ENCODE measurements at places on chromosomes 2 and 18.

- no peak for DNase-seq
These were observed 35.2 kb downstream of the WDPCP start for GRCh38 chr2:63553049-63553448.

- DNase-seq, result peak; percentile 80
These were observed 116.3 kb upstream of the SPRED2 start for GRCh38 chr2:65548576-65549256.

GRCh38 chr18:9404565-9405060 is 70.0 kb downstream of the TWSG1 start:
- DNase-seq, result no peak

DNA sequence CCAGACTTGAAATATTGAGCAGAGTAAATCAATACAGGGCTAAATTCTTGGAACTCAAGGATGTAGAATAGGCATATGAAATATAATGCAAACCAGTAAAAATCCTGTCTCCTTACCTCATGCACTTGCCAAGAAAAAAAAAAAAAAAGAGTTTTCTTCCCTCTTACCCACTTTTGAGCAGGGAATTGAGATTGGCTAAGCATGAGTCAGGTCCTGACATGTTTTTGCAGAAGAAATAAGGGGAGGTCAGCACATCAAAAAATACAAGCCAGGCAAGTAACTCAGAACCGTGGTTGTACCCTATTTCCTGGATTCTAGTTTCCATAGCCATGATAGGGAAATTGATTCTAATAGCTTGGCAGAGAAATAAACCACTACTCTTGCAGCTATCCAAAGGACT is 1526.7 kb downstream of the LRP1B start:
- no peak for DNase-seq

- DNase-seq, result no peak
These were observed 92.7 kb downstream of the MRO start for GRCh38 chr18:50726960-50727589.

DNA sequence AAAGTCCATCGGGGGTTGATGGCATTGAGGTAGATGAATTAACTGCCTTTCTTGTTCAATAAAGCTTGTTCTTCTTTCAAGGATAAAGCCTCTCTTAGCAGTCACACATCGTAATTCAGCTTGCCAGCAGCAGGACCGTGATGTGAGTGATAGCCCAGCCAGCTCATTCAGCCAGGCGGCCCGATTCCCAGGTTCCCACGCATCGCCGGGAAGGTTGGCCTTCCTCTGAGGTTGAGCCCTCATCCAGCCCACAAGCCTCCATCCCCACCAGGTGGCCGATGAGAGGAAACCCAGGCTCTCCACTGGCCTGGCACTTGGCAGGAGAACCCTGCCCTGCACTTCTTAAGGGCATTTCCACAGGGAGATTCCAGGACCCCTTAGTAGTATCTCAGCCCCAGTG is 4.7 kb downstream of the AGAP1 start:
- no peak for DNase-seq

DNA sequence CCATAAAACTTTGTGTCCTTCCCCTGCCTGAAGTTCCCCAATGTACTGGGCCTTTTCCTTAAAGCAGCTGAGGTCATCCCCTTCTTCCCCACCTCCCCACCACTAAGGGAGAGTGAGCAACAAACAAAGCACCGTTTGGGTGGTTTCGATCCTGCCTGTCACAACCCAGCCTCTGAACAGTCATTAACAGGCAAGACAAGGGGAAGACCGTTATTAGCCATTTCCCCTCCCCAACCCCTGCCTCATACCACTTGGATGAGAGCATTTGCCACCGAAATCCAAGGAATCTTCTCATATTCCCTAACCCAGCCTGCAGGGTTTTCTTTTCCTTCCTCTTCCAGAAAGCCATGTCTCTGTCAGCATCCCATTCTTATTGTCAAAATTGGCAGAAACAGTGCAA is 65.6 kb downstream of the STRADB start:
- no peak for DNase-seq
